Activated CD8-positive, alpha-beta memory T cell treated with anti-CD3 and anti-CD28 coated beads, Interleukin-2, amount 10 ng/mL, durations not matched to agents 7 days and 5 days (primary cell): ENCODE measurements at places on chromosomes 5 and 9. TPM values are rescaled to one million over a fixed set of nuclear protein-coding genes. Genes with fewer than 3 reads are reported as not detected.

The TAF11L10 gene
- total RNA-seq = not detected

The SELENOP gene
- total RNA-seq = 0.53 TPM

The DDX4 gene
- total RNA-seq = 0.29 TPM

DNA sequence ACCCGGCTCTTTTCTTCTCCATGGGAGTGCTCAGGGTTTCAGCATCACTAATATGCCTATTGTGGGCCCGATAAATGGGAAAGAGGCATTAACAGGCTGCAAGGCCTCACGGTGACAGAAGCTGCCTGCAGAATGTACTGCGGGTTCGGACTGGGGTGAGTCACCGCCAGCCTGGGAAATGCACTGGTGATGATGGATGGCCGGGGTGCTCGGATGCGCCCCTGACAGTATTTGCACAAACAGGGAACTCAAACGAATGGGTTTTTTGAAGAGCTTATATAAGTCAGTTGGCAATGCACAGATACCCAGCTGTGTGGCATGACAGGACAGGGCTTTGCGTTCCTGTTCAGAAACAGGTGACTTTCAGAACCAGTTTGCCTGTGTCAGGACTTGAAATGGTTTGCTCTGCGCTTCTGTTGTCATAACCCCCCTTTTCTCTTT is 42.0 kb upstream of the PITX1 start:
- no peak for DNase-seq

DNA sequence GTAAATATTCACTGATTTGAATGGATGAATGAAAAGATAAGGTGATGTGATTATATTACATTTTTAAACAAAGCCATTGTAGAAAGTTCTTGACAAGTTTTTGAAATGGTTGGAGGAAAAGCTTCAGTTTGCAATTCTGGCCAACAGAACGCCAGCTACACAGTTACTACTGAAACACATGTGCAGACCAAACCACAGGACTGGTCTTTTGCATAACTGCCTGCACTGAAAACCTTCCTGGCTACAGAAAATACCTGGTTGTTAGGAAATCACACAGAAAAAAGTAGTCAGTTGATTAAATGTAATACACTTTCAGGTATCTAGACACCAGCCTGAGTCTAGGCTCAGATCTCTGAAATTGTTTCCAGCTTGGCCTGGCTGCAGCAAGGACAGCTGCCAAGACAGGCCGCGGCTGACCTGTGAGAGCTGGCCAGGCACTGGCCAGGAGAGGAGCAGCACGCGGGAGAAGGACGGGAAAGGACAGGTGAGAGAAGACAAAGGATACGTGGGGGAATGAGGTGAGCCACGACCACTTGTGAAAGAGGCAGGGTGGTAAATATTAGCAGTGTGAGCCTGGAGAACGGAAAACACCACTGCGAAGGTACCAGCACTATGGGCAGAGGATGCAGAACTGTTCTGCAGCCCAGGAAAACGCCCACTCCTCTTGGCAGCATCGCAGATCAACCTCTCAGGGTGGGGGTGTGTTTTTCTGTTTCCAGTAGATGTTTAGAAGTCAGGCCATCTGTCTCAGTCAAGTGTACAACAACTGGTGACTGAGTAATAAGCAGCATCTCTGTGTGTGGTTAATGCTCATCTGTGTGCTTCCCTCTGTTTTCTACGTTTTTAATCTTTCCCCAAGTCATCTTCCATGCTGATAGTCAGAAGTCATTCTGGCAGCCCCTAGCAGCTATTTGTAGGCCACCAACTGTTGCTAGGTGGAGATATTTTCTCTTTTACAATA is 137.4 kb downstream of the SCAMP1 start:
- DNase-seq = no peak

- no peak for DNase-seq
Observed at GRCh38 chr5:92081958-92082712, 699.0 kb upstream of the ARRDC3 start.

GRCh38 chr5:68382640-68383039 is 167.1 kb downstream of the PIK3R1 start:
- no peak for DNase-seq

GRCh38 chr5:124732428-124733328 is 13.8 kb downstream of the ZNF608 start:
- no peak for DNase-seq

DNA sequence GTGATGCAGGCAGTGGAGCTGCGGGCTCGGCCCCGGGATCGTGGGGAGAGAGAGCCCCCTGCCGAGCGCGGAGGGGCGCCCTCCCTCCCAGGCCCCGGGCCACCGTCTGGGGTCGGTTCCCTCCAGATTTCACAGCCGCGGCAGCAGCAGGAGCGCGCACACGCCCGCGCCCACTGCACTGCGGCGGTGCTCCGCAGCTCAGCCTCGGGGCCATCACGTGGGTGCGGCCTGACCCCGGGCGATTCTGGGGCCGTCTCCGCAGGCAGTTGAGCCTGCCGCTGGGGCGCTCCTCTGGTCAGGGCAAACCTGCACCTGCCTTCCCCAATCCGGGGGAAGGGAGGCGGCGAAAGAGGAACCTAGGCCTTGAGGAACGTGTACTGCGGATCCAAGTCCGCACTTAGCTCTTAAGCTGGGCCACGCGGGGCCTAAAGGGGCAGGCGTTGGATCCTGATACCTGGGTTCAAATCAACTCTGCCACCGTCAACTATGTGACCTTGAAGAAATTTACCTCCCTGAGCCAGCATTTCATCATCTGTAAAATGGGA is 9.4 kb upstream of the DELE1 start:
- DNase-seq = no peak
